AG04449 (cell line): ENCODE measurements at places on chromosomes 13 and 19.
A peak's percentile ranks its signal among the peaks of the same experiment; 100 is the strongest.

GRCh38 chr19:36363845-36364244, 15.2 kb downstream of the ZFP14 start:
- DNase-seq: no peak

- DNase-seq: no peak
Measured at GRCh38 chr13:77318741-77319140, 8.2 kb downstream of the MYCBP2 start.

DNA sequence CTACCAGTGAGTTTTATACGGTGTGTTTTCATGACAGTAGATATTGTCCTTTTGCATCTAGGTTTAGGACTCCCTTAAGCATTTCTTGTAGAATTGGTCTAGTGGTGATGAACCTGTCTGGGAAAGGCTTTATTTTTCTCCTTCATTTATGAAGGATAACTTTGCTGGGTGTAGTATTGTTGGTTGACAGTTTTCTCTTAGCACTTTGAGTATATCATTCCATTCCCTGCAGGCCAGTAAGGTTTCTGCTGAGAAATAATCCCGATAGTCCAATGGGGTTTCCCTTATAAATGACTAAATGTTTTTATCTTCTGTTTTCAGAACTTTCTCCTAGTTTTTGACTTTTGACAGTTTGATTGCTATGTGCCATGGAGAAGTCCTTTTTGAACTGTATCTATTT, 57.2 kb downstream of the DNAJC3 start:
- no peak for DNase-seq

- DNase-seq: no peak
Measured at GRCh38 chr13:71399631-71400215, 467.3 kb downstream of the DACH1 start.

- DNase-seq: no peak
Measured at GRCh38 chr19:45981350-45981749, 7.7 kb upstream of the NOVA2 start.

- no peak for DNase-seq
Measured at GRCh38 chr13:73776151-73776785, 357.9 kb downstream of the KLF12 start.

- DNase-seq: no peak
Measured at GRCh38 chr13:74966814-74967424, 515.0 kb downstream of the TBC1D4 start.

- no peak for DNase-seq
Measured at GRCh38 chr13:74288361-74288911, 154.2 kb upstream of the KLF12 start.

DNA sequence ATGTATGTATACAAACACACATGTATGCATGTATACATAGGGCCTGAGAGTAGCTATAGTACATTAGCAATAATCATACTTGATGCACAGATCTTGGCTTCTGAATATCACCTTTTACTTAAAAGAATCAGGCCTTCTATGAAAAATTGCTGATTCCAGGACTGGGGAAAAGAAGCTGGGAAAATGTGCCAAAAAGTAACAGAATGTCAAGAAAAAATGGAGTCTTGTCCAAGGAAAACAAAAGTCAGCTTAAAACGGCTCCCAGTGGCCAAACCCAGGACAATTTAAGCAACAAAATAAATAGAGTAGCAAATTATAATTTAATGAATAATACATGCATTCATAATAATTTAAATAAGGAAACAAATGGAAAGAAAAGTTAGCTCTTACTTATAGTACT, 2104.9 kb downstream of the PCDH9 start:
- no peak for DNase-seq

- peak; percentile 45 for DNase-seq
Measured at GRCh38 chr13:52411629-52412028, 5.7 kb upstream of the THSD1 start.

DNA sequence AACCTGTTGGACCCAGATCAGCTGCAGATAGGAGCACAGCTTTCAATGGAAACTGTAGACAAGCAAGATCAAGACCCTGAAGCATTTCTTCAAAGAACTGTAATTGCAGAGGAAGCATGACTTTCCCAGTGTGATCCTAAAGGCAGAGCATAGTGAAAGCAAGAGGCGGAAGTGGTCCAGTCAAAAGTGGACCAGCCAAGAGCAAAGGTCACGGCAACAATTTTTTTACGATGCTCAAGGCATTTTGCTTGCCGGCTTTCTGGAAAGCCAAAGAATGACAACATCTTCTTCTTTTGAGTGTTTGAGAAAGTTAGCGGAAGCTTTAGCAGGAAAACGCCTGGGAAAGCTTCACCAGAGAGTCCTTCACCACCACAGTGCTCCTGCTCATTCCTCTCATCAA, 111.6 kb downstream of the RNF17 start:
- DNase-seq: no peak

GRCh38 chr19:33381101-33381500, 7.6 kb downstream of the CEBPG start:
- no peak for DNase-seq

GRCh38 chr13:50589651-50590054, 253.8 kb downstream of the DLEU7 start:
- peak; percentile 56 for DNase-seq

- peak; percentile 10 for DNase-seq
Measured at GRCh38 chr13:83618966-83619365, 263.3 kb downstream of the SLITRK1 start.

DNA sequence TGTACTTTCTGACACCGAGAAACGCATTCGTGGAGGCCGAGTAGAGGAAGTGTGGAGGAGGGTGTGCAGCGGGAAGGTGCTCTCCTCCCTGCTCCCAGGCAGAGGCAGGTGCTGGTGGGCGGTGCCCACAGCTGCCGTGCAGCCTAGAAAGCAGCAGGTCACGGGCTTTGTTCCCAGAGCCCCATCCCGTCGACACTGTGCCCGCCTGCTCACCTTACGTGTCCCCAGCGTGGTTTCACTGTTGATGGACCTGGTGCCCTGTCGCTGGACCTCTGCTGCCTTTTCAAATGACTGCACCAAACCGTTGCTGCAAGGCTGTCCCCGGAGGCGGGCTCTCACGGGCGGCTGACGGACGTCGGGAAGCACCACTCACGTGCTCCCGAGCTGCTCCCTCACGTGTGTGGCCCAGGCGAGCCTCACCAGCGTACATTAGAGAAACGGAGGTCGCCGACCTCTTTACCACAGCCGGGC, 20.8 kb downstream of the PLEKHJ1 start:
- no peak for DNase-seq

- no peak for DNase-seq
Measured at GRCh38 chr13:94390881-94391280, 88.6 kb downstream of the DCT start.

- DNase-seq: no peak
Measured at GRCh38 chr13:29845440-29846056, 4.9 kb downstream of the UBL3 start.

- DNase-seq: no peak
Measured at GRCh38 chr19:36113894-36114720, 568 bp downstream of the POLR2I start.

GRCh38 chr13:74205313-74205690, 71.1 kb upstream of the KLF12 start:
- DNase-seq: no peak

- DNase-seq: no peak
Measured at GRCh38 chr19:3003046-3003445, 25.7 kb downstream of the TLE6 start.

DNA sequence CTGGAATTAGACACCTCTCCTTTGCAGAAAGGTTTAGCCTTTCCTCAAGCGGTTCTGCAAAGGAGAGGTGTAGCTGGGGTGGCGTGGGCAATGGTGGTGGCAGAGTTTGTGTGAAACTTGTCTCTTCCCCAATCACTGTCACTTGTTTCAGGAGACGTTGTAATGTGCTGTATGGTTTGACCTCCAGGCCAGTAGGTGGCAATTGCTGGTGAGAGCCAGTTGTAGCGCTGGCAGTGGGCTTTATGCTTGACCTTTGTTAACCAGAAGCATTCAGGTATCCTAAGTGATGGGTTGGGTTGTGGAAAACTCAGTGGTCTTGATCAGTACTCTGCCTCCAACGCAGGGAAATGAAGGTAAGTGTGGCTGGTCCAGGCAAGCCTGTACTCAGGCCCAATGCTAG, 12.7 kb upstream of the LILRA5 start:
- no peak for DNase-seq

DNA sequence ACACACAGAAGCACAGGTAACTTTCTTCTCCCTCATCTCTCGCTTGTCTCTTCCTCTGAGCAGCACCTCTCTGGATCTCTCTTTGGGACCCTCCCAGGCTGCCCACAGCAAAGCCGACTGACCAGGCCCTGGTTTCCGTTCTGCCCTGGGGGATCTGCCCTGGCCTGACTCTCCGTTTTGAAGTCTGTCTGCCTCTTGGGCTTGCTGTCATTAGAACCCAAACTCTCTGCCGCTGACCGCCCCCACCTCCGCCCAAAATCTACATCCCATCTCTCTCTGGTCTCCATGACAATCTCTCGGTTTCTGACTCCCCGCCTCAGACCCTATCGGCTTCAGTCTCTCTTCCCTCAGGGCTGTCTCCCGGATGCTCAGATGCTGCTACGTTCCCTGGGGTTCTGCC, 6.9 kb downstream of the KCNC3 start:
- no peak for DNase-seq

- no peak for DNase-seq
Measured at GRCh38 chr19:16013181-16013850, 63.0 kb upstream of the TPM4 start.

GRCh38 chr19:17487284-17488121, 17.2 kb downstream of the SLC27A1 start:
- DNase-seq: no peak

DNA sequence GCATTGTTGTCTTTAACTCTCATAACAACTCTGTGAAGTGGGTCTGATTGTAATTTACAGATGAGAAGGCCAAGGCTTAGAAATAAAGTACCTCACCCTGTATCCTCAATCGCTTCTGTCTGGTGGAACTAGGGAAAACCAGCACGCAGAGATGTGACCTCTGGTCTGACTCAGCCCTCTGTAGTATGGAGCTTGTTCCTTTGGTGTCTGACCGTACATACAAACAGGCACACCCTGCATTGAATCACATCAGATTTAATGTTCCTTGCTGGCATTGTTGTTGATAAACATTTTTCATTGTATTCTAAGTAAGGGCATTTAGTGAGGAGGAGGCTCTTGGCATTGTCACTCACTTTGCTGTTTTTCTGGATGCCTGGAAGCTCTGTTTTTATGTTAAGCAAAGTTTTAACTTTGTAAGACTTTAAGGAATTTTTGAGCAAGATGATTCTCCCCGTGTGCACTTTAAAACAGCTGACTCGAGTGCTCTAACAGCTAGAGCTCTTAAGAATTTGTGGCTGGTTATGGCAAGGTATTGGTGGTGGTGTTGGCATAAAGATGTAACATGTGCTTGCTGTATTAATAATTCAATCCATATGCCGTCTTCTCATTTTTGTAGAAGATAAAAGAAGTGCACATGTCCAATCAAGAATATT, 89.0 kb upstream of the SPATA13 start:
- DNase-seq: no peak
